Vagina (tissue), 2 donors: ENCODE measurements at places on chromosomes 1 and 21. TPM values are rescaled to one million over a fixed set of nuclear protein-coding genes. Genes with fewer than 3 reads are reported as not detected.

The MAEL gene
- total RNA-seq = not detected

The OR11L1 gene
- not detected for total RNA-seq

The UBASH3A gene
- total RNA-seq = 6.4 TPM

The FCRL6 gene
- total RNA-seq = not detected

The KRTAP21-2 gene
- not detected for total RNA-seq

The ACAP3 gene
- total RNA-seq = 68.5 TPM

The S100A7A gene
- not detected for total RNA-seq

The RSPH1 gene
- total RNA-seq = not detected

The C8A gene
- total RNA-seq = not detected

The PACC1 gene
- total RNA-seq = 6.1 TPM

The DIRAS3 gene
- 2.0 TPM for total RNA-seq

The GPATCH4 gene
- total RNA-seq = 25.8 TPM

The CTSS gene
- 34.1 TPM for total RNA-seq

The FCRL5 gene
- 0.49 TPM for total RNA-seq

The TNNI3K gene
- total RNA-seq = not detected

The AMY2A gene
- total RNA-seq = not detected

The SLC25A24 gene
- total RNA-seq = 30.7 TPM

The ANKRD65 gene
- total RNA-seq = 3.2 TPM

DNA sequence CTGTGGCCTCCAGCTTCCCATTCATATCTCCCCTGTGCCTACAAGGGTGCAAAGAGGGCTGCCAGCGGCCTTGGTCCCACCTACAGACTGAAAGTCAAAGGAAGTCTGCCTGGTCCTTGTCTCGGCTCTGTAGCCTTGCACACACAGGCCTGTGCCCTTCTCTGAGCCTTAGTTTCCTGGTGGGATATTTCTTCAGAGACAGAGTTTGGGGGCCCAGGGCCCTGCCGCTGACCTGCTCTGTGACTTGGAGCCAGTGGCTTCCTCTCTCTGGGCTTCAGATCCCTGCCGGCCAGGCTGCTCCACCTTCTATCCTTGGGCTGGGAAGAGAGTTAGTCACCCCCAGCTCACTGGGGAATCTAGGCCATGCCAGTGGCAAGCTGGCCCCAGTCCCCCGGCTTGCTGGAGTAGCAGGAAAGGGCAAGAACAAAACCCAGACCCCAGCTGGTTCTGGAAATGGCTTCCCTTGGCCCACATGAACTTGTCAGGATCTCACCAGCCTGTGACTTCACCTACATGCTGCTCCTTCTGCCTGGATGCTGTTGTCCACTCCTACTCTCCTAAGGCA is 1.0 kb upstream of the TMEM61 start:
- H3K27ac ChIP-seq = no peak overlapping the region
- H3K4me3 ChIP-seq = no peak overlapping the region
- no peak for DNase-seq
- H3K27me3 ChIP-seq = no peaks in the 10 kb centered on the region

DNA sequence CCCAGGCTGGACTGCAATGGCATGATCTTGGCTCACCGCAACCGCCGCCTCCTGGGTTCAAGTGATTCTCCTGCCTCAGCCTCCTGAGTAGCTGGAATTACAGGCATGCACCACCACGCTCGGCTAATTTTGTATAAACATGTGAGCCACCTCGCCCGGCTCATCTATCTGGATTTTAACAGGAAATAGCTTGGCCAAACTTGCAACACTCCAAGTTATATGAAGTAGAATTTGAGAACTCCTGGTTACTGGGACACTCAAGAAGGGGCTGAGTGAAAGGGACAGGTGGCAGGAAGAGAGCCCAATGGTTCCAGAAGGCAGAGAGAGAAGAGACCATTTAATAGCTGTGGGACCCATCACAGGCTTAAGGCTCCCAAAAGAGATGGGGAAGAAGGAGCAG is 2.9 kb upstream of the GPX7 start:
- H3K27ac ChIP-seq = no peak overlapping the region
- peaks cover 29% of the 10 kb centered on the region for H3K4me1 ChIP-seq
- no peak for DNase-seq
- no peaks in the 10 kb centered on the region for H3K27me3 ChIP-seq
- no peak overlapping the region for H3K4me3 ChIP-seq

- H3K27ac ChIP-seq = no peak overlapping the region
- no peaks in the 10 kb centered on the region for H3K27me3 ChIP-seq
- DNase-seq = no peak
- H3K4me1 ChIP-seq = no peaks in the 10 kb centered on the region
Measured at GRCh38 chr1:153852170-153852569, 70.6 kb downstream of the GATAD2B start.

- no peaks in the 10 kb centered on the region for H3K36me3 ChIP-seq
- H3K27ac ChIP-seq = no peak overlapping the region
- H3K4me1 ChIP-seq = no peaks in the 10 kb centered on the region
- DNase-seq = no peak
Measured at GRCh38 chr1:99674115-99675064, 28.5 kb downstream of the PALMD start.

GRCh38 chr1:203272633-203273205 is 32.6 kb upstream of the BTG2 start:
- H3K27me3 ChIP-seq = no peaks in the 10 kb centered on the region
- H3K36me3 ChIP-seq = no peaks in the 10 kb centered on the region
- peak; percentile 87 for DNase-seq

- H3K4me3 ChIP-seq = no peak overlapping the region
- no peaks in the 10 kb centered on the region for H3K36me3 ChIP-seq
- no peak for DNase-seq
- no peaks in the 10 kb centered on the region for H3K4me1 ChIP-seq
- H3K27ac ChIP-seq = no peak overlapping the region
Measured at GRCh38 chr1:101003012-101003650, 22.5 kb downstream of the DPH5 start.

DNA sequence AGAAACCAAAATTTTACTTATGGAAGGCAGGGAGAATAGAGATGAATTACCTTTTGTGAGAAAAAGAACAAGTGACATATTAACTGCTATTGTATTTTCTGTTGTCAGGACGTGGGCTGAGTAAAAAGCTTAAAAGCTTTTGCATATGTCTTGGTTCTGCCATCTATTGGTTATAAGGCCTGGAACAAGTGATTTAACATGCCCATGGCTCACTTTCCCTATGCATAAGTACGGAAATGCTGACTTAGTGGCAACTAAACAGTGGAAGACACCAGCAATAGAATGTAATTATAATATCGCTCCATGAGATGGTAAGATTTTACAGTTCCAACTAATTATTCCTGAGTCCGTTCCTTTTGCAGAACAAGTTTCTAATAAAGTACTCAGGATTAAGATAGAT is 6.7 kb upstream of the CTSS start:
- H3K27me3 ChIP-seq = no peaks in the 10 kb centered on the region
- no peak for DNase-seq
- H3K27ac ChIP-seq = no peak overlapping the region
- H3K4me1 ChIP-seq = no peaks in the 10 kb centered on the region

DNA sequence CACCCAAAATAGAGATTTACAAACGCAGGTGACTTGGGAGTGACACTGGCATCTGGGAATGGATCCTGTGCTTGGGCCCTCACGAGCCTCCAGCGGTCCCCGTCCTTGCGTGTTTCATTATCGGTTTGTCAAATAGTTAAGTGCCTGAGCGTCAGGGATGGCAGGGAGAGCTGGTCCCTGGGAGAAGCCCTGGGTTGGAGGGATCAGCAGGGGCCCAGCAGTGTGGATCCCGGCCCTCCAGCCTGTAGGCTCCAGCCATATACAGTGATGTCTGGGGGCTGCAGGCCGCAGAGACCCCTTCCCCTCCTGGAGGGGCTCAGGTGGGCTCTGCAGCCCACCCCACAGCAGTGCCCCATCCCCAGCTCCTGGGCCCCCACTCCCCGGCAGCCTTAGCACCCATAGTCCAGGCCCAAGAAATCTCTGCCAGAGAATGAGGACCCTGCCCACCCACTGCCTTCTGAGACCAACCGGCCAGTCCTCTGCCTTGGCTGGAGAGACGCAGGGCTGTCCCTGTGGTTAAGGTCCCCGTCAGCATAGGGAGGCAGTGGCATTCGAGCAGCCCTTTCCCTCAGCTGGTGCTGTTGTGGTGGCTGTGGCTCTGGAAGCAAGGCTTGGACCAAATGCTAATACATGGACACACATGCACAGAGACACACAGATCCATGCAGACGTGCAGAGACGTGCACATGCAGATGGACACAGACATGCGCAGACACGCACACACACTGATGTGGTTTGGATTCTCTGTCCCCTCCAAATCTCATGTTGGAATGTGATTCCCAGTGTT is 2.4 kb upstream of the SLC19A1 start:
- H3K4me1 ChIP-seq = peaks cover 15% of the 10 kb centered on the region
- H3K27ac ChIP-seq = no peak overlapping the region
- DNase-seq = no peak
- H3K36me3 ChIP-seq = no peaks in the 10 kb centered on the region
- no peak overlapping the region for H3K4me3 ChIP-seq

DNA sequence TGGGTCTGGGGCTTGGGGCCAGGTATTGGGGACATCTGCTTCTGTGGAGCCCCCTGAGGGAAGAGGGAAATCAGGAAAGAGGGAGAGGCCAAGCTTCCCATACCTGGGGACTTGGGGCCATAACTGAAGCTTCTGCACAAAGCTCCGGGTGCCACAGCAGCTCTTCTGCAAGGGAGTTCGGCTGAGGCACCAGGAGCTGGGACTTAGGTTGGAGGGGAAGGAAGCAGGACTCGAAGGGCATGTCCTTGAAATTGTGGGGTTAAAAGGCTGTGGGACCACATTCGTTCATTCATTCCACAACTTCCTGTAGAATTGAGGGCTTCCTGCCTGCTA is 1.7 kb upstream of the EPS8L3 start:
- no peak for DNase-seq
- H3K36me3 ChIP-seq = no peaks in the 10 kb centered on the region
- H3K27me3 ChIP-seq = no peaks in the 10 kb centered on the region
- H3K27ac ChIP-seq = no peak overlapping the region

GRCh38 chr1:59367301-59368007 is 70.6 kb downstream of the FGGY start:
- DNase-seq = no peak
- H3K4me1 ChIP-seq = peaks cover 10% of the 10 kb centered on the region
- H3K27me3 ChIP-seq = no peaks in the 10 kb centered on the region
- H3K4me3 ChIP-seq = no peak overlapping the region
- no peaks in the 10 kb centered on the region for H3K36me3 ChIP-seq

- H3K4me3 ChIP-seq = no peak overlapping the region
- DNase-seq = no peak
- no peaks in the 10 kb centered on the region for H3K27me3 ChIP-seq
Measured at GRCh38 chr21:42523941-42524340, 10.3 kb downstream of the SLC37A1 start.

DNA sequence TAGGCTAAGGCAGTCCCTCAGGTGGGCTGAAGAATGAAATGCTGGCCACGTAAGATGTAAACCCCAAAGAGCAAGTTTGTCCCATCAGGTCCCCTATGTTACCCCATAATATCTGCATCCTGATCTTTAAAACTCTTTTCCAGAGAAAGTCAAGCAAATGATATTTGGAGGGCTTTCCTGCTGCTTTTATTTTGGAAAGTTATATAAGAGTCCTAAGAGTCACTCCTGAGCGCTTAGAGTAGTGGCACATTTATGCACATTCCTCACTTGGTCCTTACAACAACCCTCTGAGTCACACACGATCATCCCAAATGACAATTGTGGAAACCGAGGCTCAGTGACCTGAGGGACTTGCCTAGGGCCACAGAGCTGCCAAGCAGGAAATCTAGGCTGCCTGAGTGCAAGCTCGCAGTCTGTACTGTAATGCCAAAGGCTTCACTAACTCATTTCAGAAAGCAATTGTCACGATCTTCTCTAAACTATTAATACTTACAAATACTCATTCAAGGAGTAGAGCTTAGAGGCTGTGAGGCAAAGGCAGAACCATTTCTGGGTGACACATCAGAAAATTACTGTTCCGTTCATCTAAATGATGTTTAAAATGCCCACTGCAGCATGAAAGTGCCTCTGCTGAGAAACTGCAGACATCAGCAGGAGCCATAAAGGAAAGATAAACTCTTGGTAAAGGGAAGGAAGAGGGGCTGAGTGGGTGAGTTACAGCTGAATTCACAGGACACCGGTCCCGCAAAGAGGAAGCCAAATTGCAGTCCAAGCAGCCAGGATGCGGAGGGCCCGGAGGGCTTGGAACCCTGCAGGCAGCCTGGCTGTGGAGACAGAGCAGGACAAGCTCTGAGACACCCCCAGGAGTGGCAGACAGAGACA is 30.8 kb downstream of the CAPZB start:
- DNase-seq = no peak
- peak overlapping the region; percentile 78 for H3K27ac ChIP-seq
- H3K36me3 ChIP-seq = no peaks in the 10 kb centered on the region
- no peaks in the 10 kb centered on the region for H3K27me3 ChIP-seq
- H3K4me1 ChIP-seq = peaks cover 100% of the 10 kb centered on the region

DNA sequence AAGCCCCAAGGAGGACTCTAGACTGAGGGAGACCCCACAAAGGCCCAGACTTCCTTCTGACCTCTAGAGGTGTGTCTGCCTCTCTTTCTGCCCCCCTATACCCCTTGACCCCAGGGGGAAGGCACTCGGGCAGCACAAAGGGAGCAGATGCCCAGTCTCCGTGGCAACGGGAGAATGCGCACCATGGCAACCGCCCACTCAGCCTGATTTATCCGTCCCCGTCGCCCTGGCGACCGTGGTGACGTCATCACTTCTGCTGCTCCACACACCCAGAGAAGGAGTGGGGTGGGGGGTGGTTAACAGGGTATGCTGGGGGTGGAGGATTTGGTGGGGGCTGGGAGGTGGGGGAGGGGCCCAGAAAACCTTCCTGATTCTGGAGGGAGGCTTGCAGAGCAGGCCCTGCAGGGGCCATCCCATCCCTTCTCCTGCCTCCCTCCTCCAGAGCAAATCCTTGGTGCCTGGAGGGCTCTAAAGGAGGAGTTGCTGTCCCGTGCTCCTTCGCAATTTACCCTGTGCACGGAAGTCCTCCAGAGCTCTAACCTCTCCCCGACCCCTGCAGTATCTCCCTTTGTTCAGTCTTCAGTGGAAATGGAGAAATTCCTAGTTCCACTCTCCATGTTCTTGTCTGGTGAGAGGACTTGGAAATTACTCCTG is 6.3 kb downstream of the CELF3 start:
- no peaks in the 10 kb centered on the region for H3K36me3 ChIP-seq
- no peaks in the 10 kb centered on the region for H3K4me1 ChIP-seq
- H3K27me3 ChIP-seq = no peaks in the 10 kb centered on the region
- no peak overlapping the region for H3K4me3 ChIP-seq
- no peak for DNase-seq
- H3K27ac ChIP-seq = no peak overlapping the region

- peaks cover 16% of the 10 kb centered on the region for H3K4me1 ChIP-seq
- H3K36me3 ChIP-seq = no peaks in the 10 kb centered on the region
- no peak for DNase-seq
- H3K4me3 ChIP-seq = peak overlapping the region; percentile 14
Measured at GRCh38 chr21:45000637-45001133, 60.9 kb downstream of the SLX9 start.

DNA sequence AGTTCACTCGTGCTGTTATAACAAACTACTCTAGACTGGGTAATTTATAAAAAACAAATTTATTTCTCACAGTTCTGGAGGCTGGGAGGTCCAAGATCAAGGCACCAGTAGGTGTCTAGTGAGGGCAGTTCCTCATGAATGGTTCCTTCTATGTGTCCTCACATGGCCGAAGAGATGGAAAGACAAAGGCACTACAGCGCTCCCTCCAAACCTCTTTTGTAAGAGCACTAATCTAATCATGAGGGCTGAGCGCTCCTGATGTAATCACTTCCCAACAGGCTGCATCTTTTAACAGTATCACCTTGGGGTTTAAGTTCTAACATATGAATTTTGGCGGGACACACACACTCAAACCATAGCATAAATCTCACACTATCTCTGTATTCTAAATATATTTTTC is 54.0 kb upstream of the KANK4 start:
- H3K4me1 ChIP-seq = no peaks in the 10 kb centered on the region
- no peak overlapping the region for H3K4me3 ChIP-seq
- H3K27me3 ChIP-seq = no peaks in the 10 kb centered on the region
- H3K27ac ChIP-seq = no peak overlapping the region
